Renal cortex interstitium (tissue), 15 donors: ENCODE measurements at places on chromosomes 7 and 10. TPM values are rescaled to one million over a fixed set of nuclear protein-coding genes. Genes with fewer than 3 reads are reported as not detected.

DNA sequence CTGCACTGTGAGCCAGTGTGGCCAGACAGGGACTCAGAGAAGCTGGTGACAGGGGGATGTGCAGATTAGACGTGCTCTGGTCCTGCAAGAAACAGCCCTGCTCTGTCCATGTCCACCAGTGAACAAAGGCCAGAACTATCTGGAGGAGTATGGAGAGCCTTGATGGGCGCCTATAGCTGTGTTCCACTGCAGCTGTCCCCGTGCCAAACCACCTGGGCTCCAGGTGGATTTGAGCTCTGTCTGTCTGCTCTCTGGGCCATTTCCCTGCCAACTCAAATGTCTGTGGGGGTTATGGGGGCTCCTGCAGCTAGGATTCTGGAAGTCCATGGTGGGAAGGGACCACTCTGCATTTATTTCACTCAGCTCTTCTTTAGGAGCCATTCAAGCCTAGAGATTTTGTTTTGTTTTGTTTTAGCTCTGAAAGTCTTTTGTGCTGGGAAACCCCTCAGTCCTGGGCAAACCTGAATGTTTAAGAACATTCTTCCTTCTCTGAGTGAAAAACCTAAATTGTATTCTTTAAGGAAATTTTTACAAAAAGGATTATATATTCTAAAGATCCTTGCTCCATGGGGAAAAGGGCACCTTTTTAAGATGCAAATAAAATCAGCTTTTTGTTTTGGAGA is 1039.5 kb upstream of the SORCS1 start:
- DNase-seq: no peak

DNA sequence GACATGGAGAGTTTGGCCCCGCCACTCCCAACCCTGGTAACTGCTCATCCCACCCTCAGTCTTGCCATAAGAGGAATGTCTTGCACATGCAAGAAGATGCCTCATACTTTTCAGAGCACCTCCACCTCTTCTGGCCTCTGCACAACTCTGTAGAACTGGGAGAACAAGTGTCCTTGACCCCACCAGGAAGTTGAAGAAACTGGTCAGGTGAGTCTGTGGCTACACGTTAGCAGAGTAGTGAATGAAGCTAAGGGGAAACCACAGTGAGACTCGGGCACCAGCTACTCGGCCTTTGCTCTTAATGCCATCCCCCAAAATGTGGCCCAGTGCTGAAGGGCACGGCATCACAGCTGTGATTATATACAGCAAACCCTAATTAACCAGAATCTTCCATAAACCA is 110.1 kb downstream of the ARID5B start:
- no peak for DNase-seq

Gene SLC29A3
- polyA plus RNA-seq: 8.7 TPM

DNA sequence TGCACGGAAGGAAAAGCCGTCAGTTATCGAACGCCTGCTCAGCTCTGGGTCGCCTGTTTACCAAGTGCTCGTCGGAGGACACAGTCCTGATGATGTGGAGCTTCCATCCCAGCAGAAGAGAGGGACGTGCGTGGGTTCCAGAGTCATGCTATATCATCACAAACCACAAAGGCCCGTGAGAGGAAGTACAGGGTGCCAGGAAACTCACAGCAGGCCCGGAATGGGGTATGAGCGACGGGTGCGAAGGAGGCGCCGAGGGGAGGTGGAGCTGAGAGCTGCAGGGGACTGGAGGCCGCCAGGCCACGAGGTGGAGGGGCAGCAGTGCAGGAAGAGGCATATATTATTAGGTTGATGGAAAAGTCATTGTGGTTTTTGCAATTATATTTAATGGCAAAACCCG is 102.5 kb downstream of the ACTR3B start:
- no peak for DNase-seq

- DNase-seq: no peak
Measured at GRCh38 chr10:69568472-69569395, 4.5 kb downstream of the NEUROG3 start.

DNA sequence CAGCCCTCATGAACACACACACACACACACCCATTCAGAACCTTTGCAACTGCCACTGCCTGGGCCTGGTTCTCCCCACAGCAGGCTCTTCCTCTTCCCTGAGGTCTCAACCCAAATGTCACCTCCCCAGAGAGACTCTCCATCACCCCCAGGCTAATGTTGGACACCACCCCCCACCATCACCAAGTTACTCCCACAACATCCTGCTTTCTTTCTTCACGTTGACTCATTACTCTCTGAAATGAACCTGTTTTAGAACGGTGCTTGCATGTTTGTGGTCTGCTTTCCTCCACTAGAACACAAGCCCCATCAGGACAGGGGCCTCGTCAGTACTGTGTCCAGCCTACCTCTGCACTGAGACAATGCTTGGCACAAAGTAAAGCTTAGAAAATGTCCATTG is 16.0 kb downstream of the AFAP1L2 start:
- no peak for DNase-seq

DNA sequence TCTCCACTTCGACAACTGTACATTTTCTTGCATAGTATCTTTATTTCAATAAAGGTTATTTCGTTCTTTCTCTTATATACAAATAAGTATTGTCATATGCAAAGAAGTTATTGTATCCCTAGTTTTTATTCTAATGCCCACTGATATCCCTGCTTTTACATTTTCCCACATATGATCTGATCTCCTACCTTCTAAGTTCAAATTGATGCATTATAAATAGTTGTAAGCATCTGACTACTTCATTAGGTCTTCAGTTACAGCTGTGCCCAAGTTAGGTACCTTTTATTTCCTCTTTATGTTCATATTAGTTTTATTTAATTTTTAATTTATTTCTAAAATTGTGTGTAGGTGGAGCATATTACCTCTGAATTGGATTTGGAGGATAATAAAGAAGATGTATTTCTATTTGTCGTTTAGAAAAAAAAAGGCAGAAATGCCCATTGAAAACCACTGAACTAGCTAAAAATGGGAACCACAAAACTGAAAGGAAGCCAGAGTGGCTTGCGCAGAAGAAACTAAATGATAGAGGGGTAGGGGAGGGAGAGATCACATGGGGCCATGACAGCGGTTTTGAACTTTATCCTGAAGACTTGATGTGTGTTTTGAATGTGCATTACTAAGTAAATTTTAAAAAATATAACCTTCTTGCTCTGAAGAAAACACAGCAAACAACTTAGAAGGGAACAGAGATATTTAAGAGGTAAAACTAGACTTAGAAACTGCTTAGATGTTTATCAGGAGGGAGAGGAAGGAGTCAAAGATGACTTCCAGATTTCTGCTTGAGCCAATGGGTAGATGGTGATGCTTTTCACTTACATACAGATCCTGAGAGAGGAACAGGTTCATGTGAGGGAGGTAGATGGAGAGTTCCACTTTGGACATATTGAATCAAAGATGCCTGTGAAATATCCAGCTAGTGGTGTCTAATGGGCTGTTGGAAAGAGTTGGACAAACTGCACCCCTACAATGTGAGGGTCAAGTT is 9.3 kb upstream of the ZC3HAV1L start:
- DNase-seq: no peak

DNA sequence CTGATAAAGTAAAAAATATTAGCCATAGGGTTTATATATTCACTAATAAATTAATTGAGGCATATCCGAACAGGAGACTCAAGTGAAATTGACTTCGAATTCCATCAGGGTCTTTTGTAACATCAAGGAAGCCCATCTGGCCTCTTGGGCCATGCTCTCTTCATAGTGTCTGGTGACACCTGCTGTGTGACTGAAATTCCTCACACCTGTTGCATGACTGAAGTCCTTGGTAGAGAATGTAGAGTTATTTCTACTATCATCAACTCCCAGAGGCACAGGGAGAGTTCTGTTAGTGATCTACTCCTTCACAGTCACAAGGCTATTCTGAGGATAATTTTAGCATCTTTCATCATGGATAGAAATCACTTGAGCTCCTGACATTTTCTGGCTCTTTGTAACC is 138.3 kb upstream of the LSM8 start:
- no peak for DNase-seq

GRCh38 chr10:18486438-18486837 is 164.9 kb downstream of the NSUN6 start:
- DNase-seq: no peak

Gene SUN1
- 131 TPM for polyA plus RNA-seq

- DNase-seq: no peak
Measured at GRCh38 chr7:47576866-47577306, 5.0 kb downstream of the TNS3 start.

Gene ZNF3
- 49.6 TPM for polyA plus RNA-seq

DNA sequence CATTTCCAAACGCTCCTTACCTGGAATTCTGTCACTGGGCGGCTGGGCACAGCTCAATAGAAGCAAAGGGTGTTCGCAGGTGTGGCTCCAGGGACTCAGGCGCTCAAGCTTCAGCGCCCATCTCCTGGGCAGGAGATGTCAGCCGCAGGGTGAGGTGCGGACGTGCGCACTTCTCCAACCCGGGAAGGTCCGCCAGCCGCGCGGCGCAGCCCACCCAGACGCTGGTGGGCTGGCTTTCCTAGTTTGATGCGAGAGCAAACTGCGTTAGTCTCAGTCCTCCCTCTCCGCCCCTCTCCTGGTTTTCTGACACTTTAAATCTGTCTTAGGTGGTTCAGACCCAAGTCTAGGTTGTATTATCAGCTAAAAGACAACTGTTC is 267 bp downstream of the CALCR start:
- no peak for DNase-seq

DNA sequence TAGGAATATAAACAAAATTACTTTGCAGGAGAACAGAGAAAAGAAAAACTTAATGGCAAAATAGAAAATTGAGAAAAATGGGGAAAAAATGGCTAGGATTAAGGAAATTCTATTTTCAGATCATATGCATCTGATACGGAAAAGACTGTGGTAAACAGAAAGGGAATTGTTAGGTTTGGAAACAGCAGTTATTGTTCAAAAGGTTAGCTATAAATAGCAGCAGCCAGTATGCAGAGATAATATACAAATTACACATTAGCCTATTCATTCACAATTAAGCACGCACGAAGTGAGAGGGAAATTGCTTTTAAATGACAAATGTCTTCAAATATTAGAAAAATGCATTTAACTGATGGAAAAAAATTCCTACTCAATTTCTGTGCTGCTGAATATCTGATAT is 224.1 kb upstream of the FAM3C start:
- DNase-seq: no peak

DNA sequence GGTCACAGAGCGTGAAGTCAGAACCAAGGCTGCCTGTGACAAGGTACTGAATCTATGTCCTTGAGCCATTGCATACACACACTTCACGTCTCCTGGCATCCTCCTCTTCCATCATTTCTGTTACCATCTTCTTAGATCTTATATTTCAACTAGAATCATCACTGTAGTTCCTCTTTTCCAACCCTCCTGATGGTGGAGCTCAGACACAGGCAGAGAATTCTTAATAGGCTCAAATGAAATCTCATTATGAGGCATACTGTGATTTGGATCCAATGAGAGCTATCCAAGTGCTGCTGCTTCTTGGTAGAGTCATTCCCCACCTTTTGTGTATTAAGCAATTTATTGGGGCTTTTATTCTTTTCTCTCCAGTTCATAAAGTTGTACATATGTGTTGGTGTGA is 113.2 kb downstream of the CALCR start:
- DNase-seq: no peak

- no peak for DNase-seq
Measured at GRCh38 chr10:20871970-20872369, 25.1 kb downstream of the NEBL start.
